ENCODE measurements at places on chromosomes 1 and 21.

GRCh38 chr1:225911191-225912130 lies 12.6 kb downstream of the PYCR2 start:
- DNase-seq: peak; percentile 64

DNA sequence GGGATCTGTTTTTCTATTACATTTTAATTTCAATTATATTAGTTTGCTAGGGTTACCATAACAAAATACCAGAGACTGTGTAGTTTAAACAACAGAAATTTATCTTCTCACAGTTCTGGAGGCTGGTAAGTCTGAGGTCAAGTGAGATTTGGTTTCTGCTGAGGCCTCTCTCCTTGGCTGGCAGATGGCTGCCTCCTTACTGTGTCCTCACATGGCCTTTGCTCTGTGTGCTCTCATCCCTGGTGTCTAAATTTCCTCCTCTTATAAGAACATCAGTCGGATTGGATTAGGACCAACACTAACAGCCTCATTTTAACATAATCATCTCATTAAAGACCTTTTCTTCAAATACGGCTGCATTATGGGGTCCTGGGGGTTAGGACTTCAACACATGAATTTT lies 195.2 kb upstream of the CHODL start:
- no peak for DNase-seq

DNA sequence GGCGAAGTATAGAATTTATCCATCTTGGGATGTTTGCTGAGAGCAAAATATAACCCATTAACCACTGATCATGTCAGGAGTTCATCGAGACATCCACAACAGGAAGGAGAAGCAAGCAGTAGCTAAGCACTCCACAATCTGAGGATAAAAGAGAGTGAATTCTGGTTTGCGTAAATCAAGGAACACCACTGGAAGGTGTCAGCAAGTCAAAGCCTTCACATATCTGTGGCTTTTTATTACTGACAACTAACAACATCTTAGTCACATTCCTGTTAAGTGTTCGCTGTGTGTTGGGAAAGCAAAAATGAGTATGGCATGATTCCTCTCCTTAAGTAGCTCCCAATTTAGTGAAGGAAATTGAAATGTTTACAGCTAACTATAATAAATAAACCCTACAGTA lies 44.5 kb upstream of the DARS2 start:
- DNase-seq: no peak

DNA sequence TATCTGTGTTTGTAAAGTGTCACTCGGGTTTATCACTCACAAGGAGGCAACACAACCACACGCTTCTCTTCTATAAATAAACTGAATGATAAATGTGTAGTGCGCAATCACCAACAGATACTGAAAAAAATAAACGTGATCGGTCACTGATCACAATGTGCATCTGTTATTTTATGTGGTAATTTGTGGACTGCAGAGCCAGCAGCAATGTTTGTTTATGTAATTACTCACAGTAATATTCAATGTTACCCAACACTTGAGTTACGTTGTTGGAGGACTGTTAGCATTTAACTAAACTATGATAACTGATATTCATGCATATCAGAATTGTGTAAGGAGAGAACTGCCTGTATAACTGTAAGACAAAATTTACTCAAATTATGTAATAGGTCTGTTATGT lies 129.6 kb downstream of the USH2A start:
- no peak for DNase-seq

GRCh38 chr1:11948822-11949458 lies 14.4 kb downstream of the PLOD1 start:
- DNase-seq: no peak

- no peak for DNase-seq
Measured at GRCh38 chr1:210263963-210264362, 31.4 kb downstream of the SERTAD4 start.

DNA sequence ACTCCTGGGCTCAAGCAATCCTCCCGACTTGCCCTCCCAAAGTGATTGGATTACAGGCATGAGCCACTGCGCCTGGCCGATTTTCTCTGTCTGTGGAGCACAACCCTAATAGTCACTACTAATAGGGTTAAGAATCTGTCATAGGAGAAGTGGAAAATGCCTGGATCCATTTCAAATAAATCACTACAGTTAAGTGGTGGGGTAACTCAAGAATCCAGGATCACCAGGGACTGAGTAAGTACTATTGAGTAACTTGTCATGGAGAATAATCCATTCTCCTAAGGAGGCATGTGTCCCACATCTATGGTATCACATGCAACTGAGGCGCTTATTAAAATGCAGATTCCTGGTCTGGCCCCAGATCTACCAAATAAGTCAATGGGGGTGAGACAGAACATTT lies 53.2 kb downstream of the OPTC start:
- no peak for DNase-seq

DNA sequence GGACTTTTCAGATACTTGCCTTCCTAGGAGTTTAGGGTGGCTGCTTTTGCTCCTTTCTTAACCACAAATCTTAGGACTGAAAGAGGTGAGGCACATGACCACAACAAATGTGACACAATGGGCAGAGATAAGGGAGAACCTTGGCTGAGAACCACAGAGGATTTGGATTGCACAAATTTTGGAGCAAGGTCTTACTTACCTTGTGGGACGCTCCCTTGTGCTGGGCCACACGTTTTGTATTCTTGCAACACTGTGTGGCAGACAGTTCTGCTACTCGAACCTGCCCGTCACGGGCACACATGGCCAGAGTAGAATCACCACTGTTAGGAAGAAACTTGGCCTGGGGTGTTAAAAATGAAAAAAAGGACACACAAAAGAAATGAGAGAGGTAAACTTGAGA lies 23.9 kb downstream of the DCAF8 start:
- DNase-seq: no peak

DNA sequence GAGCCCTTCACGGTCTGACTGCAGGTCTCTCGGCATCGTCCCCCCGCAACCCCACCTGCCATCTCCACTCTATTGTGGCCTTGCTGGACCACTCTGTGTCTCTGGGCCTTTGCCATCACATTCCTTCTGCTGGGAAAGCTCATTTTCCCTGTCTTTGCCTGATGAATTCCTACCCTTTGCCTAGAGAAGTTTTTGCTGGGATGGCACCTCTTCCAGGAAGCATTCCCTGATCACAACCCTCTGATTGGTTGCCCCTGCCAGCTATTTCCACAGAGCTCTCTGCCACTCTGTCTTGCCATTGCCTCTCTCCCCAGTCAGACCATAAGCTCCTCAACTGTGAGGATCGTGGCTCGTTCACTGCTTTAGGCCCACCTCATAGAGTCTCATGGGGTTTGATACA lies 28.9 kb upstream of the GPR37L1 start:
- DNase-seq: no peak

DNA sequence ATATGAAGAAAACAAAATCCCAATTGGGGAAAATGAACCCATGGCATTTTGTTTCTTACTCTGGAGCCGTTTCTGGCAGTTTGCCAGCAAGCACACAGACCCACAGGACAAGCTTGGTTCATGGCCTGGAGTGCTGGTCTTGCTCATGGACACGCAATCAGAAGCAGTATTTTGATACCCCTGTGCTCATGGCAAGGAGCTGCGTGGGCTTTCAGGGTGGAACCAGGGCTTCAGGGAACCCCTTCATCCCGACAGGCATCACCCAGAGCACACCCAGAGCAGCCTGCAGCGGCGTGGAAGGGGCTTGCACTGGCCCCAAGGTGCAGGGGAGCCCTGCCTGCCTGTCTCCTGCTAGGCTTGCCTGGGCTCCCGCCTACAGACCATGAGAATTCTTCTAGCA lies 45.4 kb upstream of the PCBP3 start:
- DNase-seq: no peak

GRCh38 chr1:203649999-203650836 lies 23.6 kb downstream of the ATP2B4 start:
- no peak for DNase-seq

- DNase-seq: no peak
Measured at GRCh38 chr1:19384113-19384512, 72.0 kb downstream of the SLC66A1 start.

GRCh38 chr1:187977298-187977697 lies 1148.5 kb downstream of the PLA2G4A start:
- DNase-seq: no peak

DNA sequence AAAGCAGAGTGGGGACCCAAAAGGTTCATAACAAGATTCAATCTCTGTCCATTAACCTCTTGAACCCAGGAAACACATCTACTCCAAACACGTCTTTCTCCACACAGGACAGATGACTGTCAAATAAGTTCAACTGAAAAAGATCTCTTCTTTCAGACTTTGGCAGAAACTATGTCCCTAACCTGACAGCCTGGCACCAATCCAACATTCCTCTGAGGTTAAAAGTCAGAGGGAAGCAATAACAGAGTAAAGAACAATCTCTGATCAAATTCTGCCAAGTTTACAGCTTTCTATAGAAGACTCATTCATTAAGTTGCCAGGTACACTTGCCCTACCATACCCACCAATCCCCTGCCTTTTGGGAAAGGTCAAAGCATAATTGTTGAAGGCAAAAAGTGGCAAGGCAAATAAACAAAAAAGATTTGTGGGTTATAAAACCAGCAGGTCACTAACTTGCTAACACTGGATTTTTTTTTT lies 31.9 kb downstream of the OTUD7B start:
- DNase-seq: no peak

DNA sequence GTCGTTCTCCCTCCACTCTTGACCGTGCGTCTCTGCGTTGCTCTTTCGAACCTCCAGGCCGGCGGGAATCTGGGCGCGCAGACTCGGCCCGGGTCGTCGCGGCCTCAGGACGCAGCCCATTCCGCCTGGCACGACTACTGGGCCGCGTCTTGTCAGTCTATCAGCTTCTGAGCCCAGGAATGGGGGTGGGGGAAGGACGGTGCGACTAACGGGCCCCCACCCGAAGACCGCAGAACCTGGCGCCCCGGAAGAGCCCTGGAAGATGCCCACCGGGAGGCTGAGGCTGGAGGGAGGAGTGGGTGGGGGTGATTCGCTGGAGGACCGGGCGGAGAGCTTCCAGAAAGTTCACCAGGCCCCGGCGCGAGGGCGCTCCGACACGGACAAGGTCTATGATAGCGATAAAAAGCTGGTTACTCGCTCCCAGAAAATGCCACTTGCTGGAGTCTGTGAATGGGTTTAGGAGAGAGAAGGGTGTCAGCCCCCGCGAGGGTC lies 1.7 kb upstream of the DMRTA2 start:
- no peak for DNase-seq

DNA sequence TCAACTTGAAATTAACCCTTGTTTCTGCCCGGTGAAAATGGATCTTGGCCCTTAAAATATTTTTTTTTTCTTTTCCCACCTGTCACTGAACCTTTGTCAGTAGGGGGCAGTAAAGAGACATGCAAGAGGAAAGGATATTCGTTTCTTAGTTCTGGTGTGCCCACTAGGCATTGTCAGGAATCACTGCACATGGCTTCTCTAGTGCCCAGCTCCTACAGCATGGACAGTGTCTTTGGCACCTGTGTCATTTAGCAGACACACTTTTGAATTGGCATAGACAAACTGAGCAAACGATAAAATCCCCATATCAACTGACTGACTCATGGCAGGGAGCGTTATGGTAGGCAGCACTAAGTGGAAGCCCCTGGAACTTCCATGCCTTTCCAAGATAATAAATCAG lies 1048.1 kb downstream of the BRINP3 start:
- DNase-seq: peak; percentile 1

GRCh38 chr1:12717301-12717838 lies 1.5 kb downstream of the AADACL3 start:
- DNase-seq: no peak
